ENCODE measurements at places on chromosomes 6 and 20.

DNA sequence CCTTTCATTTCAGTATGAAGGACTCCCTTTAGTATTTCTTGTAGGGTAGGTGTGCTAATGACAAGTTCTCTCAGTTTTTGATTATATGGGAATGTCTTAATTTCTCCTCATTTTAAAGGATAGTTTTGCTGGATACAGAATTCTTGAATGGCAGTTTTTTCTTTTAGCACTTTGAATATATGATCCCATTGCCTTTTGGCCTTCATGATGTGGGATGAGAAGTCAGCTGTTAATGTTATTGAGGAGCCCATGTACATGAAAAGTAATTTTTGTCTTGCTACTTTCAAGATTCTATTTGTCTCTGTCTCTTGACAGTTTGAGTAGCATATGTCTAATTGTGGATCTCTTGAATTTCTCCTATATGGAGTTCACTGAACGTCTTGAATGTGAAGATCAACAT lies 30.9 kb downstream of the RSPH3 start:
- no peak for DNase-seq

- no peak for DNase-seq
Measured at GRCh38 chr20:33072813-33073212, 6.6 kb upstream of the BPIFB4 start.

GRCh38 chr6:10690651-10691445 lies 3.6 kb downstream of the C6orf52 start:
- no peak for DNase-seq

DNA sequence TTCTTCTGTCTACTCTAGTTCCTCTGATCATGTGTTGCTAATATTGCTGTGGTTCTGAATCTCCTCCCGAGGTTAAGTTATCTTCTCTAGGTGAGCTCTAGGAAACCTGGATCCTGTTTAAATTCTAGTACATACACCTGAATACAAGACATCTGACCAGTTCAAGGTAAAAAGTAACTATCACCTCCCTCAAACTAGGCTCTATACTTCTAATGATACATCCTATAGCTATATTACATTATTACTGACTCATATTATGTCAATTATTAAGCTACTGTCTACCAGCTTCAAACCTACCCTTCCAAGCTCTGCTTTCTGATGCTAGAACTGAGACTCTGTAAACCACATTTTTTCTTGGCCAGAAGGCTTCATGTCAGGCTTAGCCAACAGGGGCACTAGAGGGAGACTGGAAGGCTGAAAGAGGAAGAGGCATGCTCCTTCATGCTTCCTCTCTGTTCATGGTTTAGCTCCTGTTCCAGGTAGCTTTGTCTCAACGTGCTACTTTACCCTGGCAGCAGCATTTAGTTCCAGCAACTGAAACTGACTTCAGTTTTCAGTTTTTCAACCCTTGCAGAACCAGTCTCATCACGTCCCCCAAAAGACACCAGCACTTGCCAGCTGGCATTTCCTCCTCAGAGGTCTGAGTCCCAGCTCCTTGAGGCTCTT lies 148.4 kb upstream of the TOP1 start:
- DNase-seq = no peak

DNA sequence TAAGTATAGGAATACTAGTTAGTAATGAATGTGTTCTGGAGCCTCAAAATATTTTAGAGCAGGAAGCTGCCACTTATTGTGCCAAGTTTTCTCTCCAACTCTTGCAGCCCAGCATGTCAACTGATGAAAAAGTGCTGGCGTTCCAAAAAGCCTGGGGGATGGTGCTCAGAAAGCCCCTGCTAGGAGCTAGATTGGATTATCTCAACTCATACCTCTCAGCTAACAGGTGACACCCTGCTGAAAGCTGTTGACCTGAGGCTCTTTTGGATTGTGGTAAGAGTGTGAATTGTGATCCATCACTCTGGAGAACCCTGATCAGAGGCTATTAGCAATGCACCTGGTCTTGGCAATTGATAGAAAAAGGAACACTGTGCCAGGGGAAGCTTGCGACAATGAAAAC lies 580.4 kb downstream of the EYS start:
- no peak for DNase-seq

DNA sequence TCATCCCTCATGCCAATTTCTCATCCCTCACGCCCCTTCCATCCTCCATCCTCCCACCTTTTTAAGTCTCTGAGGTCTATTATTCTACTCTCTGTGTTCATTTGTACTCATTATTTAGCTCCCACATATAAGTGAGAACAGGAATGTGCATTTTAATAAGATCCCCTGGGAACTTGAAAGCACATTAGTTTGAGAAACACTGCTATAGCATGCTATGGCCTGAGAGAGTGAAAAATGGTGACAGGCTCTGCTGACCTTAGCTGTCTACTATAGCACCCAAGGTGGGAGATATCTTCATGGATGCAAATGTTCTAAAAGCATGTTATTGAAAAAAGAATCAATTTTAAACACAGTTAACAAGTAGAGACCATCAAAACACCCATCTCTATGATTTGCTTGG lies 712.0 kb downstream of the TFAP2A start:
- no peak for DNase-seq

DNA sequence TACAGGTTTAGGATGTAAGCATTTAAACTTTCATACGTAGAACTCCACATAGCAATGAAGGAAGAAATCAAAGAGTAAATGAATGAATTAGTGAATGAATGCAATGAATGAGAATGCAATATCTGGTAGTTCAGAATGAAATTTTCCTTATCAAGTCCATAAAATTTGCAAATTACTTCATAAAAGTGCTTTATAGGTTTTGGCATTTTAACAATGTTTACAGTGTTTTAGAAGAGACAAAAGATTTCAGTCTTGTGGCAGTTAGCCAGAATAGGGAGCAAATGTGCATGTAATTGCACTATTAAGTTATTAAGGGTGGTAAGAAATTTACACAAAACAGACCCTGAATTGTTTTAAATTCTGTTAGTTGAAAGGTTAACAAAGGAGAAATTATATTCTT lies 739.4 kb upstream of the FLRT3 start:
- DNase-seq = no peak

- peak; percentile 63 for DNase-seq
Measured at GRCh38 chr6:107668743-107669474, 155.2 kb downstream of the SCML4 start.

- no peak for DNase-seq
Measured at GRCh38 chr6:166289207-166290060, 18.8 kb downstream of the PRR18 start.

- DNase-seq = no peak
Measured at GRCh38 chr6:142474531-142475289, 172.9 kb downstream of the ADGRG6 start.

GRCh38 chr20:258963-259362 lies 1.4 kb downstream of the DEFB132 start:
- no peak for DNase-seq

- no peak for DNase-seq
Measured at GRCh38 chr6:44457596-44457995, 70.1 kb downstream of the CDC5L start.

DNA sequence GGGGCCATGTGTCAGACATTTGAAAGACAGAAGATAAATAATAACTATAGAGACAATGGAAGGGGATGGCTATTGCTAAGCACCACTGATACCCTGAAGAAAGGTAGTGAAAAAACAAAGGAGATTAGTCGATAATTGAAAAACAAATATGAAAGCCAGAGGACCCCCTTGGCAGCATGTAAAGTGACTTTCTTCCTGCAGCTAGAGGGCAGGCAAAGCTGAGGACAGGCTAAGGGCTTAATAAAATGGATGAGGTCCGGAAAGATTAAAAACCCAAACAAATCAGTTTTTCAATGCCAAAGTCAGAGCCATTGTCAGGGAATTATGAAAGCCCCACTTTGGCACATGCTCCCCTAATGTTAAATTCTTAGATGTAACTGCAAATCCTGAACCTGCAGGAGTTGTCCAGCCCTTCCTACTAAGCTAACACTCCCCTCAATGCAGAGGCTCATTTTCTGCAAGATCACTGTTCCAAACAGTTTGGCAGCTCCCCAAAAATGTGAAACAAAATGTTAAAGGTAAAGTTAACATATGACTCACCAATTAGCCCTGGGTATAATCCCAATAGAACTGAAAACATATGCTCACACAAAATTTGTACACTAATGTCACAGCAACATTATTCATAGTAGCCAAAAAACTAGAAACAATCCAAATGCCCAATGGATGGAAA lies 1177.9 kb downstream of the GRIK2 start:
- no peak for DNase-seq

DNA sequence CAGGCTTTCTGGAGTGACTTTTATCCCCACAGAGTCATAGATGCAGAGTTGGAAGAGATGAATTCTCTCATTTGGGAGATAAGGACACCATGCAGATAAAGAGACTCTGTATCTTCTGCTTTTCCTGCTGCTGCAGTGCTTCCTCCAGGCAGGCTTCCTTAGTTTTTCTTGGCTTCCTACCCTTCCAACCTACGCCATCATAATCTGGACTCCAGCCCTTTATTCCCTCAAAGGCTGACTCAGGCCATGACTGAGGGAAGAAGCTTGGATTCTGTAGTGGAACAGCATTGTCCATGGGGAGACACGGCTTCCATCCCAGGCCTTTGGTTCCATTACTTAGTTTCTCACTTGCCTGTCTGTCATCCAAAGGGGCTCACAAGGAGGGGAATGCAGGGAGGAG lies 6.5 kb upstream of the RNF24 start:
- no peak for DNase-seq

- no peak for DNase-seq
Measured at GRCh38 chr6:56746767-56747504, 104.2 kb upstream of the DST start.

DNA sequence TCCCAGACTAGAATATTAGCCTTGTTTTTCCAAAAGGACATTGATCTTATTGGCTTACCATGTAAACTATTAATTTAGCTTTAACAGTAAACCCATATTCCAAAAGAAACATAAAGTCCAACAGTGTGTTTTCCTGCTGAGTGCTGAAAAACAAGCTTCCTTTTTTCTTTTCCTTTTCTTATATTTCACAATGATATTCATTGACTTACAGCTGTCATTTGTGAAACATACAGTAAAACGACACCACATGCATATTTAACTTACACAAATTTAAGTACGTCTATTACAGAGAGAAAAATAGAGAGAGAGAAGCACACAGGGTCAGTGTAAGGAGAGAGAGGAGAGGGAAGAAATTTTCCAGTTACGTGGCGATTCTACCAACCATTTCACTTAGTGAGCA lies 543.9 kb upstream of the JARID2 start:
- no peak for DNase-seq

GRCh38 chr6:166078294-166078693 lies 89.4 kb downstream of the TBXT start:
- DNase-seq = no peak

- no peak for DNase-seq
Measured at GRCh38 chr6:80382811-80383210, 276.3 kb downstream of the BCKDHB start.

All from activated CD8-positive, alpha-beta memory T cell treated with anti-CD3 and anti-CD28 coated beads, Interleukin-2, amount 50 U/mL, for 48 hours (primary cell).